ENCODE measurements at places on chromosomes 13 and 19. TPM values are rescaled to one million over a fixed set of nuclear protein-coding genes. Genes with fewer than 3 reads are reported as not detected.

The KLK12 gene
- total RNA-seq, result not detected

The TINCR gene
- total RNA-seq, result 0.33 TPM

The SGCG gene
- total RNA-seq, result 0.59 TPM

- peaks cover 3% of the 10 kb centered on the region for H3K36me3 ChIP-seq
- H3K4me3 ChIP-seq, result peak overlapping the region; percentile 93
- no peak overlapping the region for H3K27ac ChIP-seq
- peaks cover 7% of the 10 kb centered on the region for H3K4me1 ChIP-seq
Observed at GRCh38 chr13:73060251-73061160, 1.7 kb downstream of the KLF5 start.

- peak overlapping the region; percentile 98 for H3K4me3 ChIP-seq
- peak overlapping the region; percentile 45 for H3K27ac ChIP-seq
- H3K4me1 ChIP-seq, result peaks cover 38% of the 10 kb centered on the region
Observed at GRCh38 chr13:93225610-93226009, 997 bp upstream of the GPC6 start.

- no peaks in the 10 kb centered on the region for H3K36me3 ChIP-seq
- no peak overlapping the region for H3K4me3 ChIP-seq
- peaks cover 3% of the 10 kb centered on the region for H3K27me3 ChIP-seq
- H3K27ac ChIP-seq, result no peak overlapping the region
Observed at GRCh38 chr13:74443631-74444030, 309.4 kb upstream of the KLF12 start.

GRCh38 chr19:2187159-2187558, 23.4 kb downstream of the DOT1L start:
- H3K36me3 ChIP-seq, result peaks cover 20% of the 10 kb centered on the region
- peaks cover 15% of the 10 kb centered on the region for H3K27me3 ChIP-seq
- H3K4me3 ChIP-seq, result peak overlapping the region; percentile 56
- no peak for DNase-seq
- no peak overlapping the region for H3K27ac ChIP-seq
- H3K4me1 ChIP-seq, result peaks cover 5% of the 10 kb centered on the region
